Right ventricle myocardium inferior (tissue), 1 donor: ENCODE measurements at places on chromosomes 11 and 22.

GRCh38 chr11:19934828-19935259 lies 222.2 kb downstream of the NAV2 start:
- DNase-seq = no peak

GRCh38 chr11:112963368-112963955 lies 2.2 kb downstream of the NCAM1 start:
- peak; percentile 61 for DNase-seq

- DNase-seq = no peak
Measured at GRCh38 chr11:73152086-73152853, 10.2 kb upstream of the FCHSD2 start.

GRCh38 chr11:19953909-19954308 lies 206.4 kb downstream of the DBX1 start:
- no peak for DNase-seq

GRCh38 chr11:9516113-9516512 lies 55.3 kb downstream of the ZNF143 start:
- no peak for DNase-seq

GRCh38 chr11:75425422-75425821 lies 7.6 kb downstream of the KLHL35 start:
- no peak for DNase-seq
